ENCODE measurements at places on chromosomes 5 and 9.

DNA sequence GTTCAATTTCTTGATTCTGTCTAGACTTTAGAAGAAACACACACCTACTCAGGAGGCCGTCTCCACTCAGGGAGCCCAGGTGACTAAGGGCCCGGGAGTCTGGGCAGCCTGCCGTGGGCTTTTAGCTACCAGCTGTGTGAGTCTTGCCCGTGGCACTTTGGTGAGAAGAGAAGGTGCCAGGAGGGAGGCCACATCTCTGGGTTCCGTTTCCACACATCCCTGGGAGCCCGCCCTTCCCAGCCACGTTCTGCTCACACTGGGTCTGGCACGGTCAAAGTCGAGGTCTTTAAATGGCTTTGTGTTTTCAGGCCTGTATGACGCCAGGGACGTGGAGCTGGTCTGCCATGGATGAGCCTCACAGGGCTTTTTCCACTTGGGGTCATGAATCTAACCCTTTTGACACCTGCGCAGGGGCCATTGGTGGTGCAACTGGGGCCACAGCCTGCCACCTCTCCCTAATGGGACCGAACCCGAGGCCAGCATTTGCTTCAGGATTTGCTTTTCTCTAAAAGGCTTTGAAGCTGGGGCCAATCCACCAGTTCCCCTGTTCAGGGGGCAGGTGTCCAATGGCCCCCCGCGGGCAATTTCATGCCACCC is 17.2 kb upstream of the FCN2 start:
- DNase-seq, result no peak

DNA sequence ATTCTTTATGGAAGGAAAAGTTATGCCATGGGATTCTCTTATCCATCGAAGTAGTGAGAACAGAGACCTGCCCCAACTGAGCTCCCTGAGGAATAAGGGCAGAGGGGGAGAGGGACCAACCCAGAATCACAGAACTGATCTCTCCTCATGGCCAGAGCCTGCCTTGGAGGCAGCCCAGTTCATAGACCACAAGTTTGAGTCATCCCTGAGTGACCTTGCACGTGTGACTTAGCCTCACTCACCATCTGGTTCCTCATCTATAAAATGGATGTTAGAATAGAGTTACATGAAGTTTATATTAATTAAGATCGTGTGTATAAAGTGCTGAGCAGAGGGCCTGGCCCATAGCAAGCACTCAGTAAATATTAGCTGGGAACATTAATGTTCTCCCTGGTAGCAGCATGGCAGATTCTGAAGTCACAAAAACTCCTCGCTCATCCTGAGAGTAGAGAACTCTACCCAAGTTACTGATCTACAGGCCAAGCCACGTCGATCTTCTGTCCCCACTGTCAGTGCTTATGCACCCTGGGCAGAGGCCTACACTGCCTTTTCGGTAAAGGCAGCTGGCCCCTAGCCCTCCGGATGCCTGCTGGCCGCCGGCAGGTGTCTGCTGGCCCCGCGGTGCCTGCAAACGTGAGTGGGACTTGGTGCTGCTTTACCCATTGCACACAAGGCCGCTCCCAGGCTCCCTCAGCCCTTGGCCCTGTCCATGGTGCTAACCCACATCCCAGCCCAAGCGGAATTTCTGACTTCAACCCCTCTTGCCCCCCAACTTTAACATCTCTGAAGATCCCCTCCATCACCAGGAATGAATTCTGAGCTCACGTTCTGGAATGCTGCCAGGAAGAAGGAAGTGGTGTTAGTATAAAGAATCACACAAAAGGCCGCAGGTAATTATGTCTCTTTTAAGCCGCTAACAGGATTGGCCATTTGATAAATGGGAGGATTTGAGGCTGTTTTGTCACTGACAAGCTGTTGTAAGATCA is 61.1 kb upstream of the ARAP3 start:
- no peak for DNase-seq

DNA sequence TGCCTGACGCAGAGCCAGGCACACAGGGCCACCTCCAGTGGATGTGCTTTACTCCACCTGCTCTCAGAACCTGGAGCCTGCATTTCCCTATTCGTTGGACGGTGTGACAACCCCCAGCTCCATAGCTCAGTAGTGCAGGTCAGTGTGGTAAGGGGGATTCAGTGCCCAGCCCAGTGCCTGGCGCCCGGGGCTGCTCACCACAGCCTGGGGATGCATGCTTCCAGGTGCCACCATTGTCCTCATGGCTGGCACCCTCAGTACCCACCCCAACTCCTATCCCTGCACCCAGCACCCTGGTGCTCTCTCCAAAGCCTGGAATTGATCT is 32.8 kb upstream of the ADAMTS2 start:
- DNase-seq, result no peak

GRCh38 chr5:65037831-65038815 is 269.4 kb downstream of the CWC27 start:
- peak; percentile 1 for DNase-seq

- DNase-seq, result no peak
Observed at GRCh38 chr5:158461240-158461854, 602.4 kb upstream of the CLINT1 start.

- no peak for DNase-seq
Observed at GRCh38 chr5:32325062-32325461, 12.3 kb upstream of the MTMR12 start.

DNA sequence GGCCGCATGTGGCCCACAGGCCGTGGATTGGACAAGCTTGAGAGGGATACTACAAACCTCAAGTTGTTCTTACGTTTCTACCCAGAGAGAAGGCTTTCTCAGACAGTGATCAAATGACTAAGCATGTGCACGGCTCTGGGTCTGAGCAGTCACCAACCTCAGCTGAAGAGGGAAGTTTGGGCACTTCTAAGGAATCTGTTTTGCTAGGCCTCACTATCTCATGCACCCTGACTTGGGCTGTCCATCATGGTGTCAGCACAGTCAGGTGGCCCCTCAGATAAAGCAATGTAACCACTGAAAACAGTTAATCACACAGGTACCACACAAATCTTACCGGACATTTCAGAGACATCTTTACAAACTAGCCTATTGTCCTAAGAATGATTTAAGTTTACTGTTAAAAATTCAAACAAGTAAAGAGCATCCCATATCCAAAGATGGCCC is 24.6 kb downstream of the CSF2 start:
- no peak for DNase-seq

GRCh38 chr5:36442352-36442751 is 140.7 kb upstream of the RANBP3L start:
- DNase-seq, result no peak

DNA sequence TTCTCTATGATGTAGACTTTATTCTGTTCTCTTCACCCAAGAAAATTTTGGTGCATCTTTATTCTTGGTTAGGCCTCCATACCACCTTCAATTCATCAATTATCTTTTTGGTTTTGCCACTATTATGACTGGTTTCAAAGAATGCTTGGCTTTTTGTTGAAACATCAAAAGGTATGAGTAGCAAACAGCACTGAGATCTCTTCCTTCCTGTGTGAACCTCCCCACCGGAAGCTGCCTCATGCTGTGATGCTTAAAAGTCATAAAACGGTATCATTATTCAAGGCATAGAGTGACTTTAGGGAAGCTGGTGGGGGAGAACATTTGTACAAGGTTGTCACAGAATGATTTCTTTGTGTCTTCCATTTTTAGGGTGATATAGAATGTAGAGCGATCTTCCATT is 70.6 kb downstream of the IQGAP2 start:
- peak; percentile 65 for DNase-seq
